ENCODE measurements at places on chromosomes 3 and 15.

GRCh38 chr3:66036586-66037148 is 2.1 kb downstream of the MAGI1 start:
- DNase-seq: no peak

DNA sequence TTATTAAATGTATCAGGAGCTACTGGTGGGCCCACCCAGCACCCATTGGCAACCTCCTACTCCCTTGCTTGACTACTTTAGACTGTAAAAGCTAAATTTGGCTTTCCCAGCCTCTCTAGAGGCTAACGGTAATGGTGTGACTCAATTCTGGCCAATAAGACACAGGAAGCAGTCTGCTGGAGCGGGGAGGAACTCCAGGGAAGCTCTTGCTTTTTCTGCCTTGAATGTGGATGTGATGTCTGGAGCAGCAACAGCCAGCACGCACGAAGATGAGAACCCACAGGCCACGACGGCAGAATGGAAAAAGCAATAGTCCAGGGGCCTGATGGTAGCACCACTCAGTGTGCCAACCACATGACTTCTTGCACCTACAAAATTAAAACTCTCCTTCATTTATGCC is 39.9 kb downstream of the RAB6B start:
- no peak for DNase-seq

GRCh38 chr3:67791620-67792019 is 137.2 kb upstream of the SUCLG2 start:
- DNase-seq: no peak

DNA sequence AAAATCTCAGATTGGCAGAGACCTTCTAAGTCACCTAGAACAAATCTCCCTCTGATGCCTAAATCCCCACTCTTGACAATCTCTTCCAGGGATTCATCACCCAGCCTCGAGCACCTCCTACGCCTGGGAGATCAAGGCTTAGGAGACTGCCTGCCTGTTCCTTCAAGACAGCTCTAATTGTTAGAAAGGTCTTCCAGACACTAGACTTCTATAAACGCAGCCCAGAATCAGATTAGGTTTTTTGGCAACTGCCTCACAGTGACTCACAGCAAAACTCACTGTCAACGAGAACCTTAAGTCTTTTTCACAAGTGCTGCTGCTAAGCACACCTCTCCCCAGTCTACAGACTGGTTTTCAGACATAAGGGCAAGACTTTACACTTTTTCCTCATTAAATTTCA is 23.1 kb downstream of the SRGAP3 start:
- no peak for DNase-seq

DNA sequence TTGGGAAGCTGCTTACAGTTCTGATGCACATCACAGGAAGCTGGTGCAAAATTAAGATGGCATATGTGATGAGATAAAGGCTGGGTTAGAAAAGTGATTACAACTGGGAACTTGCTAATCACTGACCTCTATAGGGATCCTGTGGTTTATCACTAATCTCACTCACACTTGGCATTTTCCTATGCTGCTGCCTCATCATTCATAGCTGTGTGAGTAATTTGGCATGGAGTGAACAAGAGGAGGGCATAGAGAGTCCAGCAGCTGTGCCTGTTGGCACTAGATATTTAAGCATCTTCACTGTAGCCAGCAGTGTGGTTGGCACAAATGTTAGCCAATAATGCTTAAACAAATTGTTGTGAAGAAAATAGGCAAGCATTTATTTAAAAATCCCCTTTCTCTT is 217.7 kb upstream of the CGNL1 start:
- DNase-seq: peak; percentile 87

GRCh38 chr3:192130534-192131132 is 596.7 kb downstream of the FGF12 start:
- peak; percentile 71 for DNase-seq

GRCh38 chr3:184289426-184289938 is 9.6 kb upstream of the PSMD2 start:
- DNase-seq: peak; percentile 76

- DNase-seq: no peak
Observed at GRCh38 chr3:172259726-172260248, 188.5 kb downstream of the GHSR start.

DNA sequence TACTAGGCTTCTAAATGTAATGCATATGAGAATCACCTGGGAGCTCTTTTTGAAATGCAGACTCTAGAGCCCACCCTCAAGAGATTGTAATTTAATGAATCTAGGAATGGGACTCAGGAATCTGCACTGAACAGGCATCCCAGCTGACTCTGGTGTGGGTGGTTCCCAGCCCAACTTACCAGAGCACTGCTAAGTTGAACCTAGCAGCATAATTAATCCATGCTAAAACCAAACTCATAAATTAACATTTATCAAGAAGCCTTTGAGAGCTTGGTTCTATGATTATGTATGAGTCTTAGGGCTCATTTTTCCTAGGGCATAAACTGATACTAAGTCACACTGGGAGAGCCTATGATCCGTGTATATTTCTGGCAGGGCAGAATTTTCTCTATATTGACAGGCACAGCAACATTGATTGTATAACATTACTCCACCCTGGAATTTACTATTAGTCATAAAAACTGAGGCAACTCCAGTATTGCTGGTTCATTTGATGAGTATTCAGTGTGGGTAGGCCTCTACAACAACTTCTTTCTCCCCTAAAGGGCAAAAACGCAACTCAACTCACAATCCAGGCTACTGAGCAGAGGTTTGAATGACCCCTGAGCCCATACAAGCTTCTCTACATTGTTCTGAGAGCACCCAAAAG is 10.7 kb upstream of the CSTA start:
- DNase-seq: no peak

All from NCI-H1105 treated with DMSO at 0.1 percent for 48 hours (cell line).